ENCODE measurements at places on chromosomes 1 and 21.

DNA sequence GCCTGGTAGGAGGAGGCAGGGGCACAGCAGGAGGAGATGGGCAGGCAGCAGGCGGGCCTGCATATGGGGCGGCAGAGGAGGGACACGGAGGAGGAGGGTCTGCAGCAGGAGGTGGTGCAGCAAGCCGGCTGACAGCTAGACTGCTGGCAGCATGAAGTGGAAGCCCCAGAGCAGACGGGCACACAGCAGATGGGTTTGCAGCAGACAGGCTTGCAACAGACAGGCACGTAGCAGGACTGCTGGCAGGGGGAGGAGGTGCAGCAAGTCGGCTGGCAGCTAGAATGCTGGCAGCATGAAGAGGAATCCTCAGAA, 615 bp downstream of the KRTAP10-5 start:
- no peak for DNase-seq

DNA sequence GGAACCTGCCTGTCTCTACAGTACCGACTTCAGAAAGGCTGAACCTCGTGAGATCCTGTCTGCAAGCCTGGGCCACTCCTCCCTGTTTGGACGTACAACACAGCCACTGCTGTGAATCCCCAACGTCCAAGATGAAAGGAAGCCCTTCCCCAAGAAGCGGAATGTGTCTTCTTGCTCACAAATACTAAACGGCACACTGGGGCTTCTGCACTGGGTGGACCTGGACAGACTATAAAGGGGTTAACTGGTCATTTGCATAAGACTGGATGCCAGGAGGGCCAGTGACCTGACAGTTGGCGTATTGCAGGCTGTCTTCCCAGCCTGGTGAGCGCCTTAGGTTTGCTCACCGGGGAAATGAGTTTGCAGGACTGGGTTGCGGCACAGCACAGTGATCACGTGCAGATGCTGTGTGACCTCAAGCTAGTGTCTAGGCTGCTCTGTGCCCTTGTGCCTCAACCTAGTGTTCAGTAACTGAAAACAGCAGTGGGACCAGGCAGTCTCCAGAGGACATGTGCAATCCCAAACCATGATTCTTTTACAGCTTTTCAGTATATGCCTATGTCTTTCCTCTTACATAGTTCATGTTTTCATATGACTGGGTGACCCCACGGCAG, 19.5 kb upstream of the AJAP1 start:
- no peak for DNase-seq

- DNase-seq, result no peak
Measured at GRCh38 chr1:183970516-183971300, 66.8 kb downstream of the COLGALT2 start.

DNA sequence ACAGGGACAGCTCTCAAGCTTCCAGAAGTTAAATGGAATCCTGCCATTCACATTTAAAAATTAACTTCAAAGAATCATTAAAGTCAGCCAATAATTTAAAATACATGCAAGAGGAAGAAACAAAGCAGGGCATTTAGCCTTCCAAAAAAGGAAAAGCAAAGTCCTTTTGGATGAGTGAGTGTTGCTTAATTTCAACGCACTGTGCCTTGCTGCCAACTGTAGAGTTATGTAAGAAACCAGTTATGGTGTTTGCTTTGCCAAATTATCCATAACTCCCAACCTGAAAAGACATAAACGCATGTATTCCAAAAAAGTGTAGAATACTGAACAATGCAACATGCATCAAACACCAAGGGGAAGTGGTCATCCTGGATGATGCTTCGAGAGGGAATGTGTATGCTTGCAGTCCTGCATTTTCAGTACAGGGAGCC, 16.1 kb upstream of the KCNE1 start:
- no peak for DNase-seq

DNA sequence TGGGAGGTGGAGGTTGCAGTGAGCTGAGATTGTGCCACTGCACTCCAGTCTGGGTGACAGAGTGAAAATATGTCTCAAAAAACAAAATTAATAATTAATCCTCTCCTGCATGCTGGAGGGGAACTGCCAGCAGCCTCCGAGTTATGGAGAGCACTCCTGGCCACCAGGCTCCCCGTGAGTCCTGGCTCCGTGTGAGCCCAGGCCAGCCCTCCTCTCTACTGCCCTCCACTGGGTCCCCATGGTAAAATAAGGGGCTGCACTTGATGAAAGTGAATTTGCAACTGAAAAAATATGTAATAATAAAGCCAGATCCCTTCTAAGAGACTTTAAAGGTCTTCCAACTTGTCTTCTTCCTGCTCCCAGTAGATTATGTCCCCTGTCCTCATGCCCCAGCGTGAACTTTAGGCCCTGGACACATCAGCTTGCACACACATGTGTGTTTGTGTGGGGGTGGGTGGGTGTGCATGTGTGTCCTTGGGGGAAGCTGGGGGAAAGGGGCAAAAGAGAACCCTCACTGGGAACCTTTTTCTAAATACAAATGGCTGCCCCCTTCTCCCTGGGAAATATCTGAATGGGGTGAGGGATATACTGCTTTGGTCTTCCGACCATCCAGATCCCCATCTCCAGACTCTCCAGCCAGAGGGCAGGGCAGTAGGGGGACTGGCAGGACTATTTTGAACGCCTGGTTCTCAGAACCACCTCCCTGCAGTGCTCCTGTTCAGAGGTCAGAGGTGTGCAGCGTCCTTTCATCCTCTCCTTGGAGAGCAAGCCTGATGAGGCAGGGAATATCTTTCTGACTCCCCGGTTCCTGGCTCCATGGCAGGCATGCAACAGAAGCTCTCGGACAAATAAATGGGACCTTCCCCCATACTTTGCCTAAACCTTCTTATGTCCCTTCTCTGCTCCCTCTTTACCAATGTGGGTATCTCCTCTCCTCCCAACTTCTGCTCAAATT, 26.2 kb downstream of the NEK2 start:
- no peak for DNase-seq

DNA sequence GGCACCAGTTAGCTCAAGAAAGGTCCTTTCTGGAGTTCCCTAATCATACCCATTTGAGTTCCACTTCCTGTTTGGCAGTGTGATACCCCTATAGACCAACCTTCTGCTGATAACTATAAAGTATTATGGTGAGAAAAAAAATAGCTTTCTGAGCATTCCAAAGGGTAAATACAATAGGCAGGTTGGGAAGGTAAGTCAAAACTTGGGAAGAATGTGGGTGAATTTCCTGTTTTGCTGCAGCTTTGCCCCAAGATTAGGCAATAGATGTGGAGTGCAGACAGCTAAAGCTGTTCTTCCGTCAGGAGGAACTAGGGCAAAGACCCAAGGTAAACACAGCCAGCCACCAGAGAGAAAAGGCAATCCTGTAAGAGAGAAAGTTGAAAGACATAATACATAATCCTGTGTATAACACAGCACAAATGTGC, 49.9 kb upstream of the GUCA2A start:
- DNase-seq, result no peak

GRCh38 chr1:152970495-152970894, at the start of gene SPRR4:
SPRR4 (plus strand) TSS chr1:152970648; CDS start chr1:152971891, 1,243 bp downstream.
- no peak for DNase-seq

DNA sequence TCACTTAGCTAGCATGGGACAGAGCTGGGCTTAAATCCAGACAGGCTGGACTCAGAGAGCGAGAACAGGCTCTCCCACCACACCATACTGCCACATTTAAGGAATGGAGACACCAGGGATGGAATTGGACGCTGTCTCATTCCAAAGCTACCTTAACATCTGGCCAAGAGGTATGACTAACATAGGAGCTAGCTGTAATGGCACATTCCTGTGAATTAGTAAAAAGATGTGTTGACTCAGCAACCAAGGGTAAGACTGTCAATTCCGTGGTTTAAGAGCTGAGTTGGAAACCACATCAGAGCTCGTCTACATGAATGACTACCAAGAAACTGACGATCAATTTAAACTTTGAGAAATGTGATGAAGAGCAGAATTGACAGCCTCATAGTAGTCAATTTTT, 8.3 kb upstream of the TNFRSF9 start:
- DNase-seq, result no peak

GRCh38 chr1:228225165-228225710, 17.4 kb downstream of the OBSCN start:
- no peak for DNase-seq

DNA sequence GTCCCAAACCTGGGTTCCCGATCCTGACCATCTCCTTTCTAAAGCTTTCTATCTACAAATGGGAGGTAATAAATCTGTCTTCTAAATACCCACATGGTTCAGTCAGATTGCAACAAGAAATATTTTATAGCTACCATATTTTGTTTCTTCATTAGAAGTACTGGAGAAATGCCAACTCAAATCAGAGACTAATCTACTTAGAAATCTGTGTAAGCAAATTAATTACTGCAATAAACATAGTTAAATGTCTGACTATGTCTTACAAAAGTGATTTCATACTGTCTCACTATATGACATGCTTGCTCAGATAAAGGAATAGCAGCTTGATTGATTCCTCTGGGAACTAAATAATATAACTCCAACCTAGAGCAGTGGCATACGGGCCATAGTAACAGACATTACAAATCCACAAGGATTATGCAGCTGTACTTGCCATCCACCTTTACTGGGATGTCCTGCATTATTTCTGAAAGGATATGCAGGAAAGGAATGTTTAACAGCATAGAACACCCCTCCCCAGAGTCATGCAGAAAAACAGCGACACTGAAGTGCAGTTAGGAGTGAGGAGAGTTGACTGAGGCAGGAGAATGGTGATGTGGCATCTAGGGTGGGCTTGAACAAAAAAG, 80.3 kb downstream of the PCNX2 start:
- no peak for DNase-seq

DNA sequence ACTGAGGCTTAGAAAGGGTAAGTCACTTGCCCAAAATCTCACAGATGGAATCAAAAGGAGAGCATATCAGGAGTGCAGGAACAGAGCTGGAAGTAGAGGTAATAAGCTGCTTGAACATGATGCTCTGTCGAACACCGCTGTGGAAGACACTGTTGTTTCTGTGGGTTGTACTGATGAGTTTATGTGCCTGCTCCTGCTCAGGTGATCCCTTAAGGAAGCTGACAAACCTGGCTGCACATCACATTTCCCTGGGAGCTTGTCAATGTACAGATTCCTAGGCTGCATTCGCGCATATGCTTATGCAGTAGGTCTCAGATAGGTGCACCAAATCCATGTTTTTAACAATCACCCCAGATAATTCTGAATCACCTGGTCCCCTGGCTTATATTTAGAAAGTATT, 79.7 kb downstream of the ZNF326 start:
- DNase-seq, result no peak

- DNase-seq, result no peak
Measured at GRCh38 chr1:171939740-171940139, 98.4 kb downstream of the DNM3 start.
